Activated naive CD8-positive, alpha-beta T cell treated with anti-CD3 and anti-CD28 coated beads for 36 hours (primary cell): ENCODE measurements at places on chromosomes 2 and 18. TPM values are rescaled to one million over a fixed set of nuclear protein-coding genes. Genes with fewer than 3 reads are reported as not detected.

The AOX1 gene
- not detected for total RNA-seq

The TBC1D8 gene
- total RNA-seq, result 2.0 TPM

The CYTIP gene
- total RNA-seq, result 302 TPM

The UNC50 gene
- total RNA-seq, result 30.9 TPM

The TMEM247 gene
- not detected for total RNA-seq

The APOB gene
- total RNA-seq, result not detected

The HAUS1 gene
- 66.3 TPM for total RNA-seq

The B3GNT7 gene
- total RNA-seq, result 0.25 TPM

The LGALSL gene
- total RNA-seq, result 4.0 TPM

The ILKAP gene
- total RNA-seq, result 52.9 TPM

The RRM2 gene
- total RNA-seq, result 414 TPM

The SP3 gene
- 84.7 TPM for total RNA-seq

The DNAH7 gene
- not detected for total RNA-seq

The AQP12B gene
- total RNA-seq, result not detected

The NYAP2 gene
- total RNA-seq, result 0.06 TPM

The SPC25 gene
- total RNA-seq, result 33.7 TPM

The KHK gene
- 12.8 TPM for total RNA-seq

The KCNG2 gene
- not detected for total RNA-seq

The SCN3A gene
- 0.16 TPM for total RNA-seq

The MYOM1 gene
- total RNA-seq, result 0.60 TPM

The MAP2 gene
- total RNA-seq, result 0.21 TPM

The TMEFF2 gene
- not detected for total RNA-seq

The IL36A gene
- total RNA-seq, result not detected

The RBM43 gene
- 4.8 TPM for total RNA-seq

The CDH19 gene
- not detected for total RNA-seq

The CLEC4F gene
- total RNA-seq, result not detected

The EFEMP1 gene
- total RNA-seq, result not detected
